SW480 (cell line): ENCODE measurements at places on chromosomes 4 and X.

DNA sequence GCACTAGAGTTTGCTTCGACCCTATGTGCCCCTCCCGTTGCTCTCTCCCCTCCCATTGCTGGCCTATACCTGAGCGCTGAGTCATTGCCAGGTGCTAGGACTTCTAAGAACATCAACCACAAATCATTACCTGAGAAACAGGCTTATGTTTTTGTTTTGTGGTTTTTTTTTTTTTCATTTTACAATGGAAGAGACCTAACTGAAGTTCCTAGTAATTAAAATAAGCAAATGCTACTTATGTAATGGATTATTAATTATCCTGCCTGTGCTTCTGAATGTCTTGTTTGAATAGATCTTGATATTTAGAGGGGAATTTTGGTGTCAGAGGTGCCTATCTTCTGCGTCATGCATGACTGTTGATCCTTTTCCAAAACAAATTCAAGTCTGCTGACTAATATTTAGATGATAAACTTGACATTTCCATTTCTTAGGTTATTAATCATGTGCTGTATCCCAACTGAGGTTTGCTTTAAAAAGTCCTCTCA, 275.4 kb upstream of the CPEB2 start:
- DNase-seq = peak; percentile 88

- no peak for DNase-seq
Measured at GRCh38 chrX:13828392-13828791, 11.5 kb upstream of the GPM6B start.

GRCh38 chr4:185039508-185040273, 21.4 kb downstream of the HELT start:
- peak; percentile 71 for DNase-seq

DNA sequence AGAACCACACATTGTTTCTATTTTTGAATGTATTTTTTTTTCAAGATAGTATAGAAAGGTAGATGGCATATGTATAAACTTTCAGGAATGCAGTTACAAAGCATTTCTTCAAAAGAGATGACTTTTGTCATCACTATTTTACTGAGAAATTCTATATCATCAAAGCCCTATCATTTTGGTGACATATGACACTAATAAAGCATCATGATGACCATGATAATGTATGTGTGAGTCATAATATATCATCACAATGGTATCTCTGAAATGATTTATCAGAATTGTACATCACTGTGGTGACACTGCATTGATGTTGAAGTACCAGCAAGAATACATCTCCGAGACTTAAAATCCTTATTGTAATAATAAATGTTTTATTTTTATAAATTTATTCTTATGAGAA, 1740.8 kb downstream of the PCDH7 start:
- DNase-seq = no peak

GRCh38 chrX:68480969-68481368, 17.9 kb upstream of the YIPF6 start:
- no peak for DNase-seq
